ENCODE measurements at places on chromosomes 13 and 19.

DNA sequence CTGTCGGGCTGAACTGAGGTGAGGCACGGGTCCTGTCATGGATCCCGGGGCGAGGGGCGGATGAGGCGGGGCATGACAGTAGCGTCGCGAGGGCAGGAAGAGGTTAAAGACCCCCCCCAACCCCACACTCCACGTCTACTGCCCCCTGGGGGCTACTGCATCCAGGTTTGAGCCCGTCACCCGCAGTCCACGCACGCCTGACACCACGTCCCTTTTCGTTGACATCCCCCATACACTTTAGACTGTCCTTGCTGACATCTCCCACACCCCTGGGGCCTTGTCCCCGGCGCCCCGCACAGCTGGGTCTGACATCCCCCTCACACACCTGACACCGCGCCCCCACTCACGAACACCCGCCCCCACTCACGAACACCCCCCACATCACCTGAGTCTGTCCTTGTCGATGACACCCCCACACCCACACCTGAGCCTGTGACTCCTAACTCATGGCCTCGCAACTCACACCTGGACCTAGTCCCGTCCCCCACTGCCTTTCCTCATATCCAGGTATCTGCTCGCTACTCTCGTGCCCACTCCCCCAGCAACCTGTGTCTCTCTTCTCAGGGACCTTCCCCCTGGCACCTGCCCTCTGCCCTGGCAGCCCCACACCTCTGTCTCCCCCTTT is 416 bp downstream of the SLC25A42 start:
- no peak for DNase-seq

DNA sequence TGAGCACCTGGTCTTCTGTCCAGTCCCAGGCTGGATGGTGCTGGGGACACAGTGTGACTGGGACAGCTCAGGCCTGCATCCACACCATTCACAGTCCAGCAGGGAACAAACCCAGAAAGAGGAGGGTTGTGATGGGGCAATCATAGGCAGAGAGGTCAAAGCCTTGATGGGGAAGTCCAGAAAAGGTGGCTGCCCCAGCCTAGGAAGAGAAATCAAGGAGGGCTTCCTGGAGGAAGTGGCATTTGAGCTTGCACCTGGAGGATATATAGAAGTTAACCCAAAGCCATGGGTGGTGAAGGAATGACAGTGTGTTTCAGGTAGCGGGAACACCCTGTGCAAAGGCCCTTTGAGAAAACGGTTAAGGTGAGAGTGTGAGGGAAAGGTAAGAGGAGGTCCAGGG is 2.6 kb upstream of the PRX start:
- DNase-seq: no peak

DNA sequence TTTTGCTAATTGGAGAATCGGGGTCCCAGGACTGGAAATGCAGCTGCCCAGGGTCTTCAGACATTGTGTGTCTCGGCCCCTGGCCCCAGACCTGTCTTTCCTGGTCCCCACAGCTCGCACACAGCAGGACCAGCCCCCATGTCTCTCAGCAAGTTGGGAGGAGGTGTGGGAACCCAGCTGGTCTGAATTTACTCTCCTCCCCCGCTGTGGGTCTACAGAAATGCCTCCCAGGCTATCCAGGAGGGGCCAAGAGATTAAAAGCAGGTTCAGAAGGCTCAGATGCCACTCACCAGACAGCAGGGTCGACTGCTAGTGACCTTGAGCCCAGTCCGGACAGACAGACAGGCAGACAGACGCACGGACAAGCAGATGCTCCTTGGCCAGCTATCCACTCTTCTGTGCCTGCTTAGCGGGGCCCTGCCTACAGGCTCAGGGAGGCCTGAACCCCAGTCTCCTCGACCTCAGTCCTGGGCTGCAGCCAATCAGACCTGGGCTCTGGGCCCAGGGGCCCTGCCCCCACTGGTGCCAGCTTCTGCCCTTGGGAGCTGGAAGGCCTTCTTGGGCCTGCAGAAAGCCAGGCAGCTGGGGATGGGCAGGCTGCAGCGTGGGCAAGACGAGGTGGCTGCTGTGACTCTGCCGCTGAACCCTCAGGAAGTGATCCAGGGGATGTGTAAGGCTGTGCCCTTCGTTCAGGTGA is at the start of gene DAND5:
DAND5 (plus strand) TSS at position 285 of the 697 bp plus-strand sequence; CDS start at position 370, 85 bp downstream.
- no peak for DNase-seq

DNA sequence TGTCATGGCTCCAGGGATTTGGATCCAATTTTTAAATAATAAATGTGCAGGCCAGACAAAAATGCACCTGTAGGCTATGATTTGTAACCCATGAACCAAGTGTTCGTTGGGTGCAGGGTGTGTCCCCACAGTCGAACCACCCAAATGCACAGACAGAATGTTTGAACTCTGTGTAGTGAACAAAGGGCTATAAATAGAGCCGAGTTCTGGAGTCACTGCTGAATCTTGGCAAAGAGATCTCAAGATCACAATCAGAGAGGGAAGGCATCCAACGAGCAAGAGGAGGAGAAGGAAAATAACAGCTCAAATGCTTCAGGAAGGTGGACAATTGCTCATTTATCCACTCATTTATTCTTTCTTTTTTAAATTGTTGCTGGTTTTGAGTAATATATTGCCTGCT is 547.9 kb downstream of the FGF9 start:
- no peak for DNase-seq

DNA sequence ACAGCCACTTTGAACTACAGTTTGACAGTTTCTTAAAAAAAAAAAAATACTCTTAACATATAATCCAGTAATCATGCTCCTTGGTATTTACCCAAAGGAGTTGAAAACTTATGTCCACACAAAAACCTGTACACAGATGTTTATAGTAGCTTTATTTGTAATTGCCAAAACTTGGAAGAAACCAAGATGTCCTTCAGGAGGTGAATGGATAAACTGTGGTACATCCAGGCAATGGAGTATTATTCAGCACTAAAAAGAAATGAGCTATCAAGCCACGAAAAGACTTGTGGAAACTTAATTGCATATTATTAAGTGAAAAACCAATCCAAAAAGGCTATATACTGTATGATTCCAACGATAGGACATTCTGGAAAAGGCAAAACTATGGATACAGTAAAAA is 44.9 kb downstream of the RCBTB2 start:
- no peak for DNase-seq

- no peak for DNase-seq
Observed at GRCh38 chr13:42116225-42116624, 67.8 kb downstream of the DGKH start.

DNA sequence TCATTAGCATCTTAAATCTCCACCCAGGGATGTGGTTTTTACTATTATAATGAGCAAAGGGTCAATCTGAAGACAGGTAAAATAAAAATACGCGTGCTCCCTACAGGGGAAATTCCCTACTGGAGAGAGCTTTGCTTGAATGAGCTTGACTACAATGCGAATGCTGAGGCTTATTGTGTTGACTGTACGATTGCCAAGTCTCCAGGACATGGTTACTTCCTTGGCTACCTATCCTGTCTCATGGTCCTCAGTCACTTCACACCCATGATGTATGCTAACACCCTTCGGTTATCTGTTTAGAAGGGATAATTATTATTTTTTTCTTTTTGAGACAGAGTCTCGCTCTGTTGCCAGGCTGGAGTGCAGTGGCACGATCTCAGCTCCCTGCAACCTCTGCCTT is 61.7 kb downstream of the ZNF627 start:
- DNase-seq: no peak

GRCh38 chr13:30721936-30722335 is 13.4 kb upstream of the ALOX5AP start:
- no peak for DNase-seq

- DNase-seq: no peak
Observed at GRCh38 chr13:32829676-32830335, 186.4 kb upstream of the KL start.

- no peak for DNase-seq
Observed at GRCh38 chr13:49664606-49665005, 26.7 kb downstream of the EBPL start.

DNA sequence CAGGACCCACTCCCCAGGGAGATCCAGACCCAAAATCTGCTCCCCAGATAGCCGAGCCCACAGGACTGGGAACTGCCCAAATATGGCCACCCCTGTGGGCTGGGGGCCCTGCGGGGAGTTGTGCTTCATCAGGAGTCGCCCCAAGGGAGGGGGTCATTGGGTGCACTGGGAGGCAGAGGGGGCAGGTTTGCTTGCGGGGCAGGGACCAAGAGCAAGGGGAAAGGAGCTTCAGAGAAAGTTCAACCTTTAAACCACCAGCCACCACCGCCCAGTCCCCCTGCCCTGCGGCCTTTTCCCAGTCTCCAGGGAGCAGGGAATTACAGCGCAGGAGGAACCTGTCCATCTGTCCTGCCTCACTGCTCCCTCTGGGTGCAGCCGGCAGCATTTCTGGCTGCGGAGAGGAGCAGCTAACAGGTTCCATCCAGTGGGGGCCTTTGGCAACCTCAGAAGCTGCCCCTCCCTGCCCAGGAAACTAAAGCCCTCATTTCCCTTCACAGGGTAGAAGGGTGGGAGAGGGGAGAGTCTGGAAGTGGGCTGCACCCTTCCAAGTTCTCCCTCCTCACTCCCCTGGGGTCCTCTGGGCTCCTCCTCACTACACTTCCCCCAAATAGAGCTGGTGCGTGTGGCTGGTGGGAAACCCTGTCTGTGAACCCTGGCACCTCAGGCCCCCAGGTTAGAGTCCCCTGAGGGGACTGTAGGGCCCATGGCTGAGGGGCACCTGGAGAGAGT is 13.8 kb upstream of the ASF1B start:
- DNase-seq: peak; percentile 64

DNA sequence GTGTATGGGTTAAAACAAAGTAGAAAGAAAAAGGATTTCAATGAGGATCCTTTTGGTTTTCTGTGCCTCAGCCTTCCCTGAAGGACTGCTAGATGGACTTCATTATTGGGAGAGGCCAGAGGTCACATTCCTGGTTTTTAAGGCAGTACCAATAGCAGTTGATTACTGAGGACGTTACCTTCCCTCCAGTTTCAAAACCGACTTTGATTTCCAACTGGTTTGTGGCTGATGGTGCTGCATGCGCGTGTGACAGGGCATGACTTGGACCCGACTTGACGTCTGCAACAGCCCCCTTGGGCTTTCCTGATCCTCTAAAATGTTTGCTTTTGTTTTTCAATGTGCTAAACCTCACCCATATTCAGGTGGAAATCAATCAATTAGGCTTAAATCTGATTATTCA is 314.3 kb upstream of the ARGLU1 start:
- DNase-seq: no peak

DNA sequence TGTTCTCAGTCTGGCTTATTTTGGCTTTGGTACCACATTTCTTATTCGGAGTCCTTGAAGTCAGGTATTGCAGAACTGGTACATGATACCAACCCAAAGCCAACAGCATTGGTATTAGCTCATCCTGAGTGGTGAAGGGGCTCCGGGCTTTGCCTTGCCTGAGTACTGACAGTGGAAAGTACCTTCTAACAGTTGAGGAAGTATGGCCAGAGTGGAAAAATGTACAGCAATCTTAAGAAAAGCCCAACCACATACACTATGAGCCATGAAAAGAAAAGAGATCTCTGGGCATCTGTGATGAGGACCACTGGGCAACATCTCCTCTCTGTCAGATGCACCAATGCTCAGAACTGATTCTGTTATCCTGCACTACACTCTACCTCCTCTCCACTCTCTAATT is 8.3 kb downstream of the LCP1 start:
- no peak for DNase-seq

- no peak for DNase-seq
Observed at GRCh38 chr13:95235974-95236373, 65.3 kb downstream of the ABCC4 start.

GRCh38 chr19:29964171-29964570 is 22.1 kb downstream of the URI1 start:
- no peak for DNase-seq

DNA sequence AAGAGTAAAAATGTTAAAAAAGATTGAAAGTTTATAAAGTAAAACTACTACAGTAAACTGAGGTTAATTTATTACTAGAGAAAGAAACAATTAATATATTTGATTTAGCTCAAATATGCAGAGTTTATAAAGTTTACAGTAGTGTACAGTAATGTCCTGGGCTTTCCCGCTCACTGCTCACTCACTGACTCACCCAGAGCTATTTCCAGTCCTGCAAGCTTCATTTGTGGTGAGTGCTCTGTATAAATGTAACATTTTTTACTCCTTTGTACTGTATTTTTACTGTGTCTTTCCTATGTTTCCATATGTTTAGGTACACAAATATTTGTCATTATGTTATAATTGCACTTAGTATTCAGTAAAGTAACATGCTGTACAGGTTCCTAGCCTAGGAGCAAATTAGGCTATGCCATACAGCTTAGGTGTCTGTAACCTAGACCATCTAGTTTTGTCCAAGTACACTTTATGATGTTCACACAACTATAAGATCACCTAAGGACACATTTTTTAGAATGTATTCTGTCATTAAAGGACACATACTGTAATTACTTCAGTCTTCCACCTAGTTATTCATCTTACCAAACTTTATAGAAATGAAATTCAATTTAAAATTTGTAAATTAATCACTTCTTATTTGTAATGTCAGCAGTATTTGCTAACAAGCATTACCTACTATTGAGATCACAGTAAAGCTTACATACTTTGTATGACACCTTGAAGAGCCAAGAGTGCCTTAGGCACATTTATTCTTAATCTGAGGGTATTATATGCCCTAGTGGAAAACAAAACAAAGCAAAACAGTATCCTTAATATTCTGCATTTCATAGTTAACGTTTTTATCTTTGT is 683.4 kb downstream of the PCDH9 start:
- no peak for DNase-seq

DNA sequence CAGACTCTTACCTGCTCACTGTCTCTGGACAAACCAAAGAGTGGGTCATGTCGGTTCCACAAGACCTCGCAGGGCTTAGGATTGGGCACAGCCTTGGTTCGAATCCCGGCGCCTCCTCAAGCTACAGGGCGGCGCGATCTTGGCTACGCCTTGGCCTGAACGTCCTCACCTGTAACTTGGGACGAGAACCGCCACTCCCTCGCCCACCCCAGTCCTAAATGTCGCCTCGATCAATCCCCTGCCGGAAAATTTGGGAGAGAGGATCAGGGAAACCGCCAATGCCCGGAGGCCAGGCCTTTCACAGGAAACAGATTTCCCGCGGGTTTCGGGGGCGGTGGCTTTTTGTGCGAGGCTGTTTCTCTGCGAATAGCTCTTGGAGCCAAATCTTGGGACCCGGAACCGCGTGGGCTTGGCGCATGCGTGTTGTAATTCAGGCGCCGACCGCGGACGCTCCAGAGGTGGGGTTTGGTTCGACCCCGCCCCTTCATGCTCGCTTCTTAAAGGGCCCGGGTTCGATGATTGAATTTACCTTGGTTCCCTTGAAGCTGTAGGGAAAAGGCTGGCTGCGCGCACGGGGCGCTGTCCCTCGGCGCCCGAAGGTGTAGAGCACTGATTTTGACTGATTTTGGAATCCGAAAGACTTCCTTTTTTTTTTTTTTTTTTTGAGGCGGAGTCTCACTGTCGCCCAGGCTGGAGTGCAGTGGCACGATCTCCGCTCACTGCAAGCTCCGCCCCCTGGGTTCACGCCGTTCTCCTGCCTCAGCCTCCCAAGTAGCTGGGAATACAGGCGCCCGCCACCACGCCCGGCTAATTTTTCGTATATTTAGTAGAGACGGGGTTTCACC is at the start of gene NR2C2AP:
NR2C2AP (minus strand) TSS at position 403 of the 845 bp plus-strand sequence; CDS start at position 49, 354 bp downstream.
- DNase-seq: peak; percentile 96
